H1 (cell line): ENCODE measurements at places on chromosomes 3 and 15. TPM values are rescaled to one million over a fixed set of nuclear protein-coding genes. Genes with fewer than 3 reads are reported as not detected.

GRCh38 chr3:19147905-19148767, at the start of gene KCNH8:
TSS of gene KCNH8 (plus strand) at chr3:19148510. CDS start at chr3:19148720, 210 bp downstream.
- peak; percentile 68 for DNase-seq

GRCh38 chr3:37808656-37809055, 53.0 kb upstream of the CTDSPL start:
- no peak for DNase-seq

DNA sequence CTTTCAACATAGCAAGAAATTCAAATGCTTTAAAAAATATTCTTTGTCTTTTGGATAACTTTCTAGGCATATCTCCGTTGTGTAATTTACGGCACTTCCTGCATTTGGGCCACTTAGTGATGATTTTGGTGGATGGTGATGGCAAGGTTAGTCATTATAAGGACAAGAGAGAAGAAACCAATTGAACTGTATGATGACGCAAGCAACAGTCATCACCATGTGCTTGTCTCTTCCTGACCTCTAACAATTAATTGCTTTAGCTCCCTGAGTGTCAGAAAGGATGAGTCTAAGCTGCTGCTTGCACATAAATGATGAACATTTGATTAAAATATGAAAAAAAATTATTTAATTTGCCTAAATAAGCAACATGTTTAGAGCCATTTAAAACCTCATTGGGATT, 11.3 kb upstream of the P2RY12 start:
- no peak for DNase-seq

DNA sequence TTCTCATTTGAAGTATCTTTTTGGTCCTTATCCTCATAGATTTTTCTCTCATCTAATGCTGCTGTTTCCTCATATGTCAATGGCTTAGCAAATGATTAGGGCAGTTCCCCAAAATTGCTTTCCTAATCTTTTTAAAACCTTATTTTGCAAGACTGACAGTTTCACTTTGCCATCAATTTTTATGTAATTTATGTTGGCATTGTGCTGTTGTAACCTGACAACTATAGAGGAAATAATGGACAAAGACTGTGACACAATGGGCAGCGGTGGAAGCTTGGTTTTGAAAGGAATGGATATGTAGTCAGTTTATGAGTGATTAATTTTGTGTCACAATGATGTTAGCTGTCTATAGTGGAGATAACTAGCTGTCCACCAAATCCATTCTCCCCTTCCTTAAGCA, 10.6 kb upstream of the SH3BP5 start:
- DNase-seq: no peak

KNG1 gene
- 0.31 TPM in 1 of 2 replicates, not detected in the other for total RNA-seq

SIDT1 gene
- not detected in 2 replicates for total RNA-seq
